ENCODE measurements at places on chromosomes 1 and 21.

GRCh38 chr1:228465571-228466146 lies 21.5 kb upstream of the RNF187 start:
- no peak for DNase-seq

- DNase-seq = no peak
Measured at GRCh38 chr1:236282425-236282716, 613 bp upstream of the ERO1B start.

DNA sequence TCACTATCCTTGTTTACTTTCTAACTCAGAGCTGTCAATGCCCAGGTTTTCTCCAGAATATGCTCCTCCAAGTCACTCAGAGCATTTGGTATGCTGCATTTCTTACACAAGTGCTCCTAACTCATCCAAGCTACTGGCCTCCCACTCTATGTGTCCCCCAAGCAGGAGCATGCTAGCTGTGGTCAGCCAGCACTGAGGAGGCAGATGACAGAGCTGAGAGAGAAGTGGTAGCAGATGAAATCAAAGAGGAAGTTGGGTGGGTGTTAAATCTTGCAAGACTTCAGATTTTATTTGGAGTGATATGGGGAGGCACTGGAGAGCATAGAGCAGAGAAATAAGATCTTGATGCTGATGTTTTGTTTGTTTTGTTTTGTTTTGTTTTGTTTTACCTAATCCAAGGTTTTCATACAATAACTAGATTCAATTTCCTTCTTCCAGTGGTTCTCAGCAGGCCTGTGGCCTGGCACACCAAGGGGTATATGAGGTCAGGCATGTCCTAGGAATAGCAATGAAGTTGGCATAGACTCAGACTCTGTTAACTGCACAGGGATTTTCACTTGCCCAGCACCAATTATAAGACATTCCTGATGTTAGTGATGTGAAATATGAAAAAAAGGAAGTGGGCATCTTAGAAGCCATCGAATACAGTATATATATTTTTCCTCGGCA lies 3.1 kb upstream of the PGBD5 start:
- no peak for DNase-seq

DNA sequence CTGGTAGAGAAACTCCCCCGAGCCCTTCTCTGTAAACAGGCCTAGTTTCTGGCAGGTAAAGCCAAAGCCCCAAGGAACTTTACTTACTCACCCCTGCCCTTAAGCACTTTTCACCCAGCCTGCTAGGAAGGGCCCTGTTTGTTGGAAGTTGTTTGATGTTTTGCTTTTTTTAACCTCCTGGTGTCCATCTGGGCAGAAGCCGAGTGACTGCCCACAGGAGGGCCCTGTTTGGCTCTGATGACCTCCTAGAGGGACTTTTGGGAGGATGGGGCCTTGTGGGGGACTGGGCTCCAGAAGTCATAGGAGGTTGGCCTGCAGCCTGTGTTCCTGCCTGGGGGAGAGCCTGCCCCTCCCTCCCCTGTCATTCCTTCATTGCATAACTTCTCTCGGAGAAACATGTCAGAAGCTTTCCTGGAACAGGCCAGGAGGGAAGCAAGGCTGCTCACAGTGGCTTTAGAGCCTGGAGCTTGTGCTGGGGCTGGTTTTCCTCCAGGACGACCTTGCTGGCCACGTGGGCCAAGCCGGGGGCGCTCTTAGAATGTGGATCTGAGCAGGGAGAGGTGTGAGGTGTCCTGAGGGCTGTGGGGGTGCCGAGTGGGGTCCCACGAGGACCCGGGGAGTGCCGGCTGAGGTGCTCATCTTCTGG lies 33.9 kb downstream of the COQ8A start:
- no peak for DNase-seq

GRCh38 chr1:61337981-61338848 lies 255.9 kb downstream of the NFIA start:
- peak; percentile 96 for DNase-seq

DNA sequence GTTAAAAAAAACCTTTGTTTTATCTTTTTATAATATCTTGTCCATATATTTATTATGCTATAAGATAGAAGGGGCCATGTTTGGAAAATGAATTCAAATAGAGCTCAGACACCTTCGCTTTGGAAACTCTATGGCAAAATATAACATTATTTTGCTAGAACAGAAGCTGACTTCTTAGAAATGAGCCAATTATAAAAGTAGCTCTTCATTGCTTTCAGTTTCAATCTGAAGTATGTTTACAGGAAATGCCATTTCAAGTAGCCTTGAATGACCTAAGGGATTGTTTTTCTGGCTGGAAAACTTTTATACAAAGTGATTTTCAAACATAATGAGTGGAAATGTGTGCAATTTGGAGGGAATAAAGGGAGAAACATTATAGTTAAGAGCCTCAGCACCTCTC lies 37.8 kb upstream of the GBP5 start:
- DNase-seq = peak; percentile 45

GRCh38 chr1:64750875-64751274 lies 6.0 kb downstream of the RAVER2 start:
- DNase-seq = no peak

DNA sequence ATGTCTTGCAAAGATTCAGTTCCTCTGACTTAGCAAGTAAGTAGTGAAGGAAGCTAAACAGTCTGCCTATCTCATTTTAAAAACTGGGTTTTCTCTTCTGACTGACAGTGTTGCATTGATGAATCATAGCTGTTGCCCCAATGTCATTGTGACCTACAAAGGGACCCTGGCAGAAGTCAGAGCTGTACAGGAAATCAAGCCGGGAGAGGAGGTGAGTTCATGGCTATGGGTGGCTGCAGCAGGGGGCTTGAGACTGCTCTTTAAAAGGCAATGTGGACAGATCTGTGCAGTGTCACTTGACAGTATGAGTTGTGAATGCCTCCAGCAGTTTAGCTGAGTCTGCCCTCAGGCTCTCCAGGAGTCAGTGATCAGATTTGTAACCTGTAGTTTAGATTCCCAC lies 46.6 kb downstream of the SMYD2 start:
- DNase-seq = no peak

DNA sequence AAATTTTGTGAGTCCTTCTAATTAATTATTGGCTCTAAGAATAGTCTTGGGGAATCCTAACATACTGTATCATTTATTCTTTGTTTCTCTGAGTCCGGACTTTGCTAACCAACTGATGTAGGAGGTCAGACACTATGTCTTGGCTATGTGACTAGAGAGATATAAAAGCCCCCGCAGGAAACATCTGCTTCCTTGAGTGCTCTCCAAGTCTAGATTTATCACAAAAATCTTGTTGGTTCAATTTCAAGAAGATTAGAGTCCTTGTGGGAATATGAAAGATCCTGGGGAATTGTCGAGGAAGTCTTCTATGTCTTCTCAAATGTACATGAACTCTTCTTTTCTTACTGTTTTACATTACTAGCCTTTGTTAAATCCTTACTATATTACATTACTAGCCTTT lies 1712.5 kb downstream of the NCAM2 start:
- DNase-seq = no peak

GRCh38 chr1:94225845-94226244 lies 11.5 kb downstream of the ARHGAP29 start:
- no peak for DNase-seq

GRCh38 chr1:200625381-200625824 lies 4.9 kb upstream of the KIF14 start:
- DNase-seq = peak; percentile 25

DNA sequence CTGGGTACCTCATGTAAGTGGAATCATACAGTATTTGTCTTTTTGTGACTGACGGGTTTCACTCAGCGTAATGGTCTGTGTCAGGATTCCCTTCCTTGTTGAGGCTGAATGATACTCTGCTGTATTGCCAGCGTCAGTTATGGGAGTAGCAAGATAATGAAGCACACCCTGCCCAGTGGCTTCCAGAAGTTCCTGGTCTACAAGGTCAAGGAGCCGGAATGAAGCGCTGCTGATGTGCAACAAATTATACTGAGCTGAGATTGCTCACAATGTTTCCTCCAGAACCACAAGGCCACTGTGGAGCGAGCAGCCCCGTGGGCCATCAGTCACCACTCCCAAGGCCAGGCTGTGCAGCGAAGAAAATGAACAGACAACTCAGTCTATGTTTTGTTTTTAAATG lies 24.0 kb upstream of the TDRD10 start:
- no peak for DNase-seq

GRCh38 chr1:8523666-8524206 lies 205.8 kb downstream of the SLC45A1 start:
- no peak for DNase-seq

- DNase-seq = no peak
Measured at GRCh38 chr1:56113679-56114078, 465.7 kb downstream of the PLPP3 start.

DNA sequence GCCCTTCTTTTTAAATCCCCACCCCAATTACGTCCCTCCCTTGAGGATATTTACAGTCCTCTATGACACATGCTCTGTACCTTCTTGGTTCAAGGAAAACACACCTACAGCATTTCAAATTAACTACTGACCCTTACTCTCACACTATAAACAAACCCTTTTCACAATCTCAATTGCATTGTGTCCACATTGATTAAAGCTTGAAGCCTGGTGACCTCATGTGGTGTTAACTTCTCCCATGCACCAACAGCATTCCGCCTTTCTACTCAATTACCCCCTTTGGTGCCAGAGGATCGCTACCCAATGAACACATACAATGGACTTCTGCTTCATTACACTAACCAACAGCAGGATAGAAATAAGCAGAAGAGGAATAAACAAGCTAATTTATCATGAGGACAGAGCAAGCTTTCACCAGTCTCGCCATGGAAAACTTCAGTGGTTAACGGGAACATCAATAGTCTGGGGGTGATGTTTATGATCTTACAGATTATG lies 15.2 kb downstream of the WLS start:
- no peak for DNase-seq

DNA sequence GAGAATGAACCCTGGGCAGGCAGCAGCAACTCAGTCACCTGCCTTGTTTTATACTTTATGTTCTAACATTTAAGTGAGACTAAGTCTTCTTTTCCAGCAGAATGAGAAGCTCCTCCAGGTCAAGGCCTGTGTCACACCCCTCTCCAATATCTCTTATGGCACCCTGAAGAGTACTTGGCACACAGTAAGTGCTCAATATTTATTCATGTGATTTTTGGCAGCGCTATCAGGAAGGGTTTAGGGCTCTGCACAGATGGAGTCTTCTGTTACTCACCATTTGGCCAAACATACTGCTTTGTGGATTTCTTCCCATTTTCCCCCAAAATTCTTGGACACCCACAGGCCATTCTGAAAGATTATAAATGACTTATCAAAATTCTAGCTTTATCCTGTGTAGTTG lies 43.8 kb upstream of the MYBPHL start:
- DNase-seq = no peak

GRCh38 chr21:45292399-45293219 lies 4.9 kb upstream of the POFUT2 start:
- DNase-seq = peak; percentile 89

- no peak for DNase-seq
Measured at GRCh38 chr1:33334081-33334552, 13.2 kb upstream of the A3GALT2 start.

DNA sequence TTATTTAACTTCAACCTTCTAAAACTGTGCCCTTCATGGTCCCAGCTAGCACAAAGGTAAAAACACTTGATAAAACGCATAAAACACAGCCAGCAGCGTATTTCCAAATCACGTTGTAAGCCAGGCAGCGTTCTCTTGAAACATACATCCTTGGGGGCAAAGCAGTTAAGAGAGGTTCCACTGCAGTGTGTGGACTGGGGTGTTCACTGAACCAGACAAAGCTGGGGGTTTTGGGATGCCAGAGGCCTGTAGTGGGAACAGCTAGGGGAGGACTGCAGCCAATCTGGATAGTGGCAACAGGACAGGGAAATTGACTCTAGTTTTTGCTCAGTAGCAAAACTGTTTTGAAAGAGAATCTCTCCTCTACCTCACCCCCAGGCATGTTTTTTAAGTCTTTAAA lies 21.5 kb upstream of the ATP5PO start:
- DNase-seq = no peak

DNA sequence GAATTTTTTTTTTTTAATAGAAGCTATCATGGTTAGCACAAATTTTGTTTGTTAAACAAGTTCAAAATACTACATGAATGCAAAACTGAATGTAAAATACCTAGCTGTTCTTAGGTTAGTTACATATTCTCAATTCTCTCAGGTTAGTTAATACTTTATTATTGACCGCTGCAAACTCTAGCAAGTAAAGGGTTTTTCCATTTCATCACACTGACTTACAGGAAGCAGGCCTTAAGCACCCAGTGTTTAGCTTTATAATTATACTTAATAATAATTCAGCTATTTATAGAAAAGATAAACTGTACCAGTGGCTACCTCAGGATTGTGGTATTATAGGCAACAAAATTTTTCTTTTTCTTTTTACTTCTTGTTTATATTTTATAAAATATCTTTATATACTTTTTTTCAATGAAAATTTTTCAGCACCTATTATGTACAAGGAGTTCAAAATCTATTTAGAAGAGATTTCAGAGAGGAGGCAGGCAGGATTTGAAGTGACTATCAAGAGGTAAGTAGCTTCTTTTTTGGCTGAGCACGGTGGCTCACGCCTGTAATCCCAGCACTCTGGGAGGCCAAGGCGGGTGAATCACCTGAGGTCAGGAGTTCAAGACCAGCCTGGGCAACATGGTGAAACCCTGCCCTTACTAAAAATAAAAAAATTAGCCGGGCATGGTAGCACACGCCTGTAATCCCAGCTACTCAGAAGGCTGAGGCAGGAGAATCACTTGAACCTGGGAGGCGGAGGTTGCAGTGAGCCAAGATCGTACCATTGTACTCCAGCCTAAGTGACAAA lies 17.9 kb downstream of the PLPP3 start:
- no peak for DNase-seq

DNA sequence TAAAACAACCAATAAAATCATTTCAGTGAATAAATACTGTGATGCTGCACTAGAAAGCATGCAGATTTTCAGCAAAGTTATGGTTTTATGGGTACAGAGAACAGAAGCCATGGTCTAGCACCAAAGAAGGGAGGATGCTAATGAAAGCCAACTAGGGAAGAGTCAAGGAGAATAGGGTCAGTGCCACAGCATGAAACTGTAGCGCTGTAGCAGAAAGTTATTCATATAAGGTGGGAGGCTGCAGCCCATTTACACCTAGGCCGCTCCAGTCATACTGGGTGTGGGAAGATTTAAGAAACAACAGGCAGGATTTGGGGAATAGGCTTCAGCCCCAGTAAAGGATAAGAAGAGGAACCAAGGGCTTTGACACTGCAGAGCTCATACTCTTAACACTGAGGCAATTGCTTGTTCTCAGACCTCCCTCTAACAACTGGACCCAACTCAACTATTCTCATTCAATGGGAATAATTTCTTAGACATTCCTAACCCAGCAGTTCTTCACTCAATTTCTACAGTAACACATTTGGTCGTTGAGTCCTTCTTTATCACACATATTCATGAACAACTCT lies 4.4 kb downstream of the IFI16 start:
- no peak for DNase-seq

DNA sequence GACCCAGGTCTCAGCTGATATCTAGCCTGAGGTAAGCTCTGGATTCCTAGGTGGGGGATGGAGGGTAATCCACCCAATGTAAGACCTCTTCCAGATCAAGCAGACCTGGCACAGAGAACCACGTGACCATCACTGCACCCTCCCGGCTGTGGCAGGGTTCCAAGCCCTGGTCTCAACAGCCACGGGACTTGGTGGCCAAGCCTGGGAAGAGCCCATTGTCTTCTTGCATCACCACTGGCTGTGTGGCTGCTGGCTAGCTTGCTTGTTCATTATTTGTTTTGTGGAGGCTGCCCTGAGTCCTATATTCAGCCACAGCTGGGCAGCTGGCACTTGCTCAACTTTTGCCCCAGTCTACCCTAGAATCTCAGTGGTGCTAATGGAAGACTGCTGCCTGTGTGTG lies 24.1 kb upstream of the NFASC start:
- DNase-seq = peak; percentile 39
